Psoas muscle (tissue), 8 donors: ENCODE measurements at places on chromosomes 3 and 15. TPM values are rescaled to one million over a fixed set of nuclear protein-coding genes. Genes with fewer than 3 reads are reported as not detected.

Gene MAPKBP1
- total RNA-seq: 8.4 TPM

Gene TRIM71
- not detected for total RNA-seq

Gene LRRC31
- total RNA-seq: not detected

Gene SH2D7
- total RNA-seq: not detected

Gene CYP19A1
- total RNA-seq: 0.32 TPM

Gene ANKRD34C
- not detected for total RNA-seq
